ENCODE measurements at places on chromosomes 6 and 20.
A peak's percentile ranks its signal among the peaks of the same experiment; 100 is the strongest.

DNA sequence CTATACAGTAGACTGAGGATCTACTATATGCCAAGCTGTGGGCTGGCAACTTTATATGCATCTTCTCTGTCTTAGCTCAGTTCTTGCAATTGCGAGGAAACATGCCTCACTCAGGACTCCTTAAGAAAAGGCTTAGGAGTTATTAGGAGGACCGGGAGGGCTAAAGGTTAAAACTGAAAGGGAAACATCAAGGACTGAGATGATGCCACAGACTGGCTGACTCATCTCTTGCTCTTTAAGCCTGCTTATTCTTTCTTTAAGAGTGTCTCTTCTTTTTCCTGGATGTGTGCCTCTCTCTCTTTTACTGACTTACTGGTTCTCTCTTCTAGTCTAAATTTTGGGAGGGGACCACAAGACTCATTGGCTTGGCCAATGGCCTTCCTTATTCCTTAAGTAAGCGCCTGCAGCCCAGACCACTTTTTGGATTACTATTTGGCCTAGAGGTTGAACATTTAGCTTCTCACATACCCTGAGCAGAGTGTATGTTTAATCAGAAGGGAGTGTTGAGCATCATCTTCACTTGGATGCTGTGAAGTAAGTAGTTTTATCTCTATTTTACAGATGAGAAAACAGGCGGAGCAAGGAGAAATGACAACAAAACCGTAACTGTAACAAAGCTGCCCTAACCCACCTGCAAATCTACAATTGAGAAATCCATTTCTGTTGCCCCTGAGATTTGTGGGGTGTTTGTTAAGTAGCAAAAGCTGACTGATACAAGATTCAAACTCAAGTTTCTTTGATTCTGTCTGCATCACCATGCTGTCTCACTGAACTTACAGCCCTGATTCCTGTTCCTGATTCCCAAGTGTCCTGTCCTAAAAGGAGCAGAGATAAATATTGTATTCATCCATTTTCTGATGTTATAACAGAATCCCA is 7.2 kb upstream of the SDC4 start:
- peak; percentile 81 for DNase-seq

- DNase-seq: no peak
These were observed 16.2 kb upstream of the RBL1 start for GRCh38 chr20:37111926-37112455.

DNA sequence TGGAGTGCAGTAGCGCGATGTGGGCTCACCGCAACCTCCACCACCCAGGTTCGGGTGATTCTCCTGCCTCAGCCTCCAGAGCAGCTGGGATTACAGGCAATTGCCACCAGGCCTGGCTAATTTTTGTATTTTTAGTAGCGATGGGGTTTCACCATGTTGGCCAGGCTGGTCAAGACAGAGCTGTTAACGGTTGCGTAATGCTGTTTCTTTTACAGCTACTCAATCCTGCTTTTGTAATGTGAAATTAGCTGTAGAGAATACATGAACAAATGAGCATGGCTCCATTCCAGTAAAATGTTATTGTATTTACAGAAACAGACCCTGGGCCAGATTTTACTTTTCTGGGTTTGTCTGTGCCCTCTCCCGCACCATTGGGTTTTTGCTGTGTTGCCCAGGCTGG is 1.9 kb downstream of the PNLDC1 start:
- no peak for DNase-seq

GRCh38 chr6:165766457-165766856 is 103.4 kb upstream of the PDE10A start:
- no peak for DNase-seq

- peak; percentile 57 for DNase-seq
These were observed 122.3 kb downstream of the QKI start for GRCh38 chr6:163536770-163537169.

DNA sequence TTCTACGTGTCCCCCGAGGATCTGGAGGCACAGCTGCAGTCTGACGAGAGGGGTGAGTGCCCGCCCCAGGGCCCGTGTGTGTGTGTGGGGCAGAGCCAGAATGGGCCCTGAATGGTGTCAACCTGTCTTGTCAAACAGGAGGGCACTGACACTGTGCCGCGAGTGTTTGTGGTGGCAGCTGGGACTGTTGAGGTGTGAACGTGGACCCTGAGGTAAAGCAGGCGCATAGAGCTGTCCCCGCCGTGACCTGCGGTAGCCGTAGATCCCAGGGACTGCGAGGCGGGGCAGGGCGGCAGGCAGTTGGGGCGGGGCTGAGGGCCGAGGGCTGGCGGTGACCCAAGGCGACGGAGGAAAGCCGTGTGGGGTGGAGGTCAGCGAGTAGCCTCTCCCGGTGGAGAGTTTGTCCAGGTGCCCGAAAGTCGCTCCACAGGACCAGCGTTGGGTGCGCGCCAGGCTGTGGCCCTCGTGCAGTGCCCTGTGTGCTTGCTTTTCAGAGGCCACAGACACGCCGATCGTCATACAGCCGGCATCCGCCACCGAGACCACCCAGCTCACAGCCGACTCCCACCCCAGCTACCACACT is 25.2 kb downstream of the UCKL1 start:
- DNase-seq: no peak

DNA sequence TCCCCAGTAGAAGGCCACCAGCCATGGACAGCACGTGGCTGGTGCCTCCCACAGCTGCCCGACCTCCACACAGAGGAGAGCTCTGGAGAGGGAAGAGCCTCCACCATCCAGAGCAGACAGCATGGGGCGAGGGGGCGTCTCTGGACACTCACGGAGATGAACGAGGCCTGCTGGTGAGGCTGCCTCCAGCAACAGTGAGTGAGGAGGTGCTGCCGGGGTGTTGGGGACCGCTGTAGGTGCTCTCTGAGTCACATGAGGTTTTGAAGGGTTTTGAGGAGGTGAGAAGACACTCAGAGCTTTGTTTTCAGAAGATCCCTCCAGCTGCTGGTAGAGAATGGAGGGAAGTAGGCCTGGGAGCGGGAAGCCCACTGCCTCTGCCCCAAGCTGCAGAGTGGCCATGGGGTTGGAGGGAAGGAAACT is 65.6 kb downstream of the THBS2 start:
- DNase-seq: no peak

DNA sequence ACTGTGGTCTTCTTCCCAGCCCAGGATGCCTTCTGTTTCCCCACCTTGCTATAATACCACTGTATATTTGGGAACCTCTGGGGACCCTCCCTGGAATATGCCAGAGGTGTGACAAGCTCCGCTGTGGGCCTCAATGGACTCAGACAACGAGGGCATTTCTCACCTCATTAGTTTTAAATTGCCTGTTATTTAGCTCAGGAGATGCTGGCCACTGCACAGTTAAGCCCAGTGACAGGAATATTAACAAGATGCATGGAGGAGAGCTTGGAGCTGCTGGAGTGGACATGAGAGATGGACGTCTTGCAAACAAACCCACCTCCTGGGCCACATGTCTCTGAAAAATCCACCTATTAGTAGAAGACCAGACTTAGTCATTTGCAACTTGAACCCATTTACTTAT is 435.2 kb upstream of the CHD6 start:
- no peak for DNase-seq
